ENCODE measurements at places on chromosomes 13 and 19.
A peak's percentile ranks its signal among the peaks of the same experiment; 100 is the strongest.

DNA sequence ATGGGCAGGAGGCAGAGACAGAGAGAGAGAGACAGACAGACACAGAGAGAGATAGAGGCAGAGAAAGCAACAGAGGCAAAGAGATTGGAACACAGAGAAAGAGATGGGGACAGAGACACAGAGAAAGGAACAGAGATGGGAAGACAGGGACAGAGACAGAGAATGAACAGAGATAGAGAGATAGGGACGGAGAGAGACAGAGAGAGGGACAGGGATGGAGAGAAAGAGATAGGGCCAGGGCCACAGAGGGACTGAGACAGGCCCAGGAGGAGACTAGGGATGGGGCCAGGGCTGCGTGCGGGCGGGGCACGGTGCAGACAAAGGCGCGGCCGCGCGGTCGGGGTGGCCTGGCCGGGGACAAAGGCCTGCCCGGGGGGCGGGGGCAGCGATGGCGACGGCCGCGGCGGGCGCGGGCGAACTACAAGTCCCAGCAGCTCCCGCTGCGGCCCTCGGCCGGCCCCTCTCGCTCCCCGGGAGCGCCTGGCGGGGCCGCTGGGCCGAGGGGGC is at the start of gene ZNF358:
TSS of gene ZNF358 (plus strand) at position 459 of the 507 bp plus-strand sequence. CDS start 3,140 bp downstream, outside the sequence.
- H3K4me3 ChIP-seq, result peak within 1 kb of the TSS; percentile 34
- H3K4me1 ChIP-seq, result no peaks in the 10 kb centered on the region
- H3K27me3 ChIP-seq, result no peaks in the 10 kb centered on the region
- no peaks in the 10 kb centered on the region for H3K36me3 ChIP-seq
- DNase-seq, result no peak

- no peaks in the 10 kb centered on the region for H3K36me3 ChIP-seq
- H3K27ac ChIP-seq, result peak overlapping the region; percentile 76
- peak overlapping the region; percentile 71 for H3K4me3 ChIP-seq
- H3K27me3 ChIP-seq, result no peaks in the 10 kb centered on the region
- H3K4me1 ChIP-seq, result peaks cover 19% of the 10 kb centered on the region
These were observed 585 bp downstream of the MAP1S start for GRCh38 chr19:17719730-17720400.

- DNase-seq, result no peak
- no peaks in the 10 kb centered on the region for H3K4me1 ChIP-seq
- H3K4me3 ChIP-seq, result no peak overlapping the region
These were observed 61.6 kb downstream of the UNC13A start for GRCh38 chr19:17626456-17627015.

DNA sequence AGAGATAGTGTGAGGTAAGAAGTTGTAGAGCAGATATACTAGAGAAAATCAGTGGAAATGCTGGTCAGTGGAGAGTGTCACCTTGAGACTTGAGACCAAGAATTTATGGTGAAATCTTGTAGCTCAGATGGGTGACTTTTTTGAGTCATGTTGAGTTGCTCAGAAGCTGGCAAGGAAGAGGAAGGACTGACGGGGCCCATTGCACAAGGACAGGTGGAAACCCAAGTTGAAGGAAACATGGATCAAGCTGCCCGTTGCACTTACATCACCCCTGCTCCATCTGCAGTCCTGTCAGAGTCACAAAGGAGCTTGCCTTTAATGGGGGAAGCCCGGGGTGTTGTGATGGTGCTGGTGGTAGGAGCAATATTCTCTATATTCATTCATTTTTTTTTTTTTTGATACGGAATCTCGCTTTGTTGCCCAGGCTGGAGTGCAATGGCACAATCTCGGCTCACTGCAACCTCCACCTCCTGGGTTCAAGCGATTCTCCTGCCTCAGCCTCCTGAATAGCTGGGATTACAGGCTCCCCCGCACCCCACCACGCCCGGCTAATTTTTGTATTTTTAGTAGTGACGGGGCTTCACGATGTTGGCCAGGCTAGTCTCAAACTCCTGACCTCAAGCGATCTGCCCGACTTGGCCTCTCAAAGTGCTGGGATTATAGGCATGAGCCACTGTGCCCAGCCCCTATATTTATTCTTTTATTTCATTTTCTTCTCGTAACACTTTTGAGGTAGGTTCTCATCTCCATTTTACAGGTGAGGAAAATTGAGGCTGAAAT is 27.4 kb downstream of the UBAC2 start:
- no peaks in the 10 kb centered on the region for H3K27me3 ChIP-seq
- H3K27ac ChIP-seq, result peak overlapping the region; percentile 35
- DNase-seq, result no peak

DNA sequence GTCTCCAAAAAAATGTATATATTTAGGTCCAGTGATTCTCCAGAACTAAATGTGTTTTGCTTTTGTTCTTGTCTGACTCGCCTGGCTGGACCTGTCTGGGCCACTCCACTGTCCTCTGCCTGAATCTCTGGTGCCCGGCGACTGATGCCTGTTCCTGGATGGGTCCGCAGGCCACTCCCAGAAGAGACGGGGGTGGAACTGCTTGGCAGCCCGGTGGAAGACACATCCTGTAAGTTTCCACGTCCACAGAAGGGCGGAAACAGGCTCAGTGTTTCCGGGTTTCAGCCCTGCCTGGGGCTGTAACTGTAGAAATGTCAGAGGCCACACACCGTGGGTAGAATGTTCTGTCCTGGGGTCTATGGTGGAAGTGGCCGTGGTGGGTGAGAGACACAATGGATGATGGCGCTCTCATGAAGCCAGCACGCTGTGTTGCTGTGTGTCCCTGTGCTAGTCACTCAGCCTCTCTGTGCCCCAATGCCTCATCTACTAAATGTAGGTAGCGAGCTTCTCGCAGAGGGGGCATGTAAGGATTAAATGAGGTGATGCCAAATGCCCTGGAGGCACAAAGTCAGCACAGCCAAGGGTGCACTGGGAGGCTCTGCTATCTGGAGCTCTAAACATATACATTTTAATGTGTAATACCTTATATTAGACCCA is 22.0 kb downstream of the ATCAY start:
- no peaks in the 10 kb centered on the region for H3K4me1 ChIP-seq
- no peak overlapping the region for H3K4me3 ChIP-seq
- H3K36me3 ChIP-seq, result no peaks in the 10 kb centered on the region
- no peaks in the 10 kb centered on the region for H3K27me3 ChIP-seq
- H3K27ac ChIP-seq, result no peak overlapping the region

- DNase-seq, result no peak
- H3K4me1 ChIP-seq, result no peaks in the 10 kb centered on the region
- no peaks in the 10 kb centered on the region for H3K27me3 ChIP-seq
- no peak overlapping the region for H3K27ac ChIP-seq
These were observed 19.2 kb upstream of the ZNF175 start for GRCh38 chr19:51551673-51552432.

DNA sequence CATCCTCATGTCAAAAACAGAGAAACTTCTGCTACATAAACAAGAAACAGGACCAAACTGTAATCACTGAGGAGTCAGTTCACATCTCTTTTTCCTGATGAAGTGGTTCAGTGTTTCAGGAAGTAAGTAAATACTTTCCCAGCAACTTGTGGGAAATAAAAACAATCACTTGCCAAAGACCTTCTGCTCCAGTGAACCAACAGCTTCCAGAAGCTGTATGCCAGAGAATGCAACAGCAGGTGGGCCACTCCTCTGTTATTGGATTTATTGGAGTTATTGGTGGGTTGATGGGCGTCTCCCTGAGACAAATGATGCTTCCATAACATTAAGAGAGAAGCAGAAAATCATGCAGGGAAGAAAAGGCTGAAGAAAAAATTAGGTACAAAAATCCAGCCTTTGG is 9.9 kb downstream of the SLC6A16 start:
- no peak overlapping the region for H3K27ac ChIP-seq
- H3K4me3 ChIP-seq, result no peak overlapping the region
- H3K27me3 ChIP-seq, result no peaks in the 10 kb centered on the region
- DNase-seq, result no peak

- no peak overlapping the region for H3K27ac ChIP-seq
- no peak overlapping the region for H3K4me3 ChIP-seq
- peaks cover 69% of the 10 kb centered on the region for H3K36me3 ChIP-seq
- H3K4me1 ChIP-seq, result no peaks in the 10 kb centered on the region
These were observed 13.1 kb downstream of the MED16 start for GRCh38 chr19:879711-880438.

GRCh38 chr19:5864725-5865486 is 5.4 kb downstream of the FUT5 start:
- H3K4me3 ChIP-seq, result no peak overlapping the region
- H3K27ac ChIP-seq, result no peak overlapping the region
- H3K27me3 ChIP-seq, result no peaks in the 10 kb centered on the region
- no peaks in the 10 kb centered on the region for H3K36me3 ChIP-seq
- no peaks in the 10 kb centered on the region for H3K4me1 ChIP-seq

DNA sequence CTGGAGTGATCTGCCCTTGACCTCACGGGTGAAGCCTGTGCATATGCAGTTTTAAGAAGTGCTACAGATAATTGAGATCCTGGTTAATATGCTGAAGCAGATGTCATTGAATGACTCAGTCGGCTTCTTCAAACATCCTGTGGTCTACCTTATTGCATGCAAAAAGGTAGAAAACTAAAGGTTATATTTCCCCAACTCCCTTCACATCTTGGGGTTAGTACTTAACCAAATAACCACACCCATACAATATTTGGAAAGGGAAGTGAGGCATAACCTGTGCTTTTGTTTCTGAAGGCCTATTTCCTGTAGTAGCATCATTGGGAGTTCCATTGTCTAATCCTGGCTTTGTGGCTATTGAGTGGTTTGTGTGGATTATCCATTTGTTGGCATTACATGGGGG is 58.3 kb downstream of the RAP2A start:
- H3K4me1 ChIP-seq, result no peaks in the 10 kb centered on the region
- H3K36me3 ChIP-seq, result no peaks in the 10 kb centered on the region
- H3K27me3 ChIP-seq, result no peaks in the 10 kb centered on the region
- H3K27ac ChIP-seq, result no peak overlapping the region

GRCh38 chr13:108026680-108027410 is 188.5 kb downstream of the LIG4 start:
- H3K27me3 ChIP-seq, result no peaks in the 10 kb centered on the region
- H3K36me3 ChIP-seq, result no peaks in the 10 kb centered on the region
- H3K27ac ChIP-seq, result no peak overlapping the region
- DNase-seq, result no peak
- no peaks in the 10 kb centered on the region for H3K4me1 ChIP-seq

- no peak overlapping the region for H3K27ac ChIP-seq
- no peaks in the 10 kb centered on the region for H3K4me1 ChIP-seq
- no peaks in the 10 kb centered on the region for H3K36me3 ChIP-seq
- no peak overlapping the region for H3K4me3 ChIP-seq
- DNase-seq, result no peak
- no peaks in the 10 kb centered on the region for H3K27me3 ChIP-seq
These were observed 661.0 kb upstream of the SPRY2 start for GRCh38 chr13:81001828-81002385.

DNA sequence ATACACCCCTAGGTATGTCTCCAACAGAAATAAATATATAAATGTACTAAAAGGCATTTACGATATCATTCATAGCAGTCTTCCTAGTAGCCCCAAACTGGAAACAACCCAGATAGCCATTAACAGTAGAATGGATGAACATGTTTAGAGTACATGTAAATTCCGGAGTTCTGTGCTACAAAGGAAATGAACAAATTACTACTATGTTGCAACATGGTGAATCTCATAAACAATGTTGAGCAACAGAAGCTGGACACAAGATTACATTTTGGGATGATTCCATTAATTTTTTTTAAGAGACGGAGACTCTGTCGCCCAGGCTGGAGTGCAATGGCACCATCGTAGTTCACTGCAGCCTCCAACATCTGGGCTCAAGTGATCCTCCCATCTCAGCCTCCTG is 5.9 kb upstream of the SLC7A10 start:
- no peak overlapping the region for H3K4me3 ChIP-seq
- no peaks in the 10 kb centered on the region for H3K36me3 ChIP-seq
- no peaks in the 10 kb centered on the region for H3K4me1 ChIP-seq
- peaks cover 7% of the 10 kb centered on the region for H3K27me3 ChIP-seq
- no peak overlapping the region for H3K27ac ChIP-seq

- H3K4me3 ChIP-seq, result no peak overlapping the region
- H3K27me3 ChIP-seq, result no peaks in the 10 kb centered on the region
- no peak for DNase-seq
These were observed 213.5 kb upstream of the IRS2 start for GRCh38 chr13:109999659-110000533.

DNA sequence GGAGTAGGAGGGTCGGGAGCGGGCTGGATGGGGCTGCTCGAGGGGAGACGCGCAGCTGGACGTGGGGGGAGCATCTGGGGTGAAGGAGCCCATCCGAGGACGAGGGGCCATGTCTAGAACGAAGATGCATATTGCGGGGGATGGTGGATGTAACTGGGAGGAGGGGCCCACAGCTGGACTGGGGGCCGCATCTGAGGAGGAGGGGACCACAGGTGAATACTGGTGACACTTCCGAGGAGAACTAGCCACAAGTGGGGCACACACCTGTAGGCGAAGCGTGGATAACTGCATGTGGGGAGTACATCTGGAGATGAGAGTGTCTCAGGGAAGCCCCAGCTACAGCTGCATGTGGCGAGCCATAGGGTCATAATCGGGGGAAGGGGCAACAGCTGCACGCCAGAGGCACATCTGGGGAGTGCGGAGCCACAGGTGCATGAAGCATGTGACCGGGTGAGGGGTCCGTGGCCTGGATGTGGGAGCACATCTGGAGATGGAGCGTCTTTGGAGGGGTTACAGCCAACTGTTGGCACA is 402 bp downstream of the ZSWIM9 start:
- peak overlapping the region; percentile 98 for H3K4me3 ChIP-seq
- H3K4me1 ChIP-seq, result peaks cover 16% of the 10 kb centered on the region
- no peaks in the 10 kb centered on the region for H3K27me3 ChIP-seq
- H3K36me3 ChIP-seq, result no peaks in the 10 kb centered on the region

Measured in naive thymus-derived CD4-positive, alpha-beta T cell (primary cell).